ENCODE measurements at places on chromosomes 3 and 15. TPM values are rescaled to one million over a fixed set of nuclear protein-coding genes. Genes with fewer than 3 reads are reported as not detected.

- no peak for DNase-seq
Observed at GRCh38 chr3:25547103-25547502, 117.6 kb downstream of the TOP2B start.

DNA sequence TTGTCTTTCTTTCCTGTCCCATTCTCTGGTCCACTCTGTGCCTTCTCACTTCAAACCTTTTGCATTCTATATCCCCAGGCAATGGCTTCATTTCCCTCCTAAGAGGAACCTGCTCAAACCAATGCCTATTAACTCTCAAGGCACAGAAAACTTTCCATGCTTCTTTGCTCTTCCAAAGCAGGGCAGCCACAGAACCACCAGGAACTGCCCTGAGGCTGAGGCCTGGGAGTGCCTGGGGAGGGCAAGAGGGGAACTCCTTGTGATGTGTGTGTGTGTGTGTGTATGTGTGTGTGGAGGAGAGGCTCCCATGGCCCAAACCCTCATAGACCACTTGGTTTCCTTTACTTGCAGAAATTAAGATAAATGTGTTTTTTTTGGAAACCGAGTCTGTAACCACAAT lies 14.1 kb upstream of the PGPEP1L start:
- DNase-seq, result no peak

DNA sequence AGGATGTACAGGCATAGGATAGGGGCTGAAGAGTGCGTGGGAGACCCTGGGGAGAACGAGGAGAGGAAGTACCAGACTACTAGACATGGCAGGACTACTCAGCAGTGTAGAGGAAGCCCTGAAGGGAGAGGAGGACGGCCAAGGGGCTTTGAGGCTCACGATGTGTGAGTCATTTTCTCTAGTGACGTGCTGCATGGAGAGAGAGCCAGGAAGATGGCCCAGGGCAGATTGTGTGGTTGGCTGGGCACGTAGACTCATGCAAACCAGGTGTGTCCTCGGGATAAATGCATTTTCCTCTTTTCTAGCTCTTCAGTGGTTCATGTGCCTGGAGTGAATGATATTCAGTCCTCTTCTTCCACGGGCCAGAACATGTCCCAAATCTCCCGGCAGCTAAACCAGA lies 115.0 kb upstream of the ABHD17C start:
- DNase-seq, result no peak

GRCh38 chr15:101123222-101123910 lies 128.5 kb downstream of the CHSY1 start:
- DNase-seq, result no peak

- DNase-seq, result no peak
Observed at GRCh38 chr3:149771652-149772271, 19.5 kb upstream of the COMMD2 start.

Gene LMAN1L
- not detected for total RNA-seq

Gene PYGO1
- total RNA-seq, result 2.4 TPM
